ENCODE measurements at places on chromosomes 7 and 10.

DNA sequence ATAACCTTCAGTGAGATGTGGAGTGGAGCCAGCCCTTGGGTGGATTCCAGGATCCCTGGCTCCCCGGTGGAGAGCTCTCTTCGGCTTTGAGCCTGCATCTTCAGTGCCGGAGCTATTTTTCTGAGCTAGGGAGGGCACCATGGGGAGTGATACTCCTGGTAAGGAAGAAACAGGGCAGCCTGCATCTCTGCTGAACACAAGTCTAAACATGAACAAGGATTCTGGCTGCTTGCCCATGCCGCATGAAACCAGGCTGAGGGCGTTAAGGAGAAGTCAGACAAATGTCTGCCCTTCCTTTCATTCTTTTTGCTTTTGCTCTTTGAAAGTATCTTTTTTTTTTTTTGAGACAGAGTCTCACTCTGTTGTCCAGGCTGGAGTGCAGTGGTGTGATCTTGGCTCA is 60.4 kb downstream of the EVX1 start:
- no peak for DNase-seq

DNA sequence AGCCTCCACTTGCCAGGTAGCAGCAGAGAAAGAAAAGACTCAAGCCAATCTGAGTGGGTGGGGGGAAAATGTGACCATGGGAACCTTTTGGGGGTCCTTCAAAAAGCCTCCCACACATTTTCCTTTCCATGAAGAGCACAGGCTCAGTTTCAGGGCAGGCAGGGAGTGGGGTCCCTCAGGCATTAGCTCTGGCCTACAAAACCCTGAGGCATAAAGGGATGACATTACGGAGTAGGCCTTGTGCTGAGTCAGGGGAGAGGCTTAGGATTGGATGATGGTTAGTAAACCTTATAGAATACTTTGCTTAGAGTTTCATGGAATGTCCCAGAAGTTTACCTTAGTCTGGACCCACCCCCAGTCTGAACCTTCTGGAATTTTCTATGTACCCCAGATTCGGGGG is 3.5 kb downstream of the DNAJC30 start:
- DNase-seq, result no peak

- DNase-seq, result no peak
These were observed 38.0 kb downstream of the FOXI2 start for GRCh38 chr10:127774766-127775559.

DNA sequence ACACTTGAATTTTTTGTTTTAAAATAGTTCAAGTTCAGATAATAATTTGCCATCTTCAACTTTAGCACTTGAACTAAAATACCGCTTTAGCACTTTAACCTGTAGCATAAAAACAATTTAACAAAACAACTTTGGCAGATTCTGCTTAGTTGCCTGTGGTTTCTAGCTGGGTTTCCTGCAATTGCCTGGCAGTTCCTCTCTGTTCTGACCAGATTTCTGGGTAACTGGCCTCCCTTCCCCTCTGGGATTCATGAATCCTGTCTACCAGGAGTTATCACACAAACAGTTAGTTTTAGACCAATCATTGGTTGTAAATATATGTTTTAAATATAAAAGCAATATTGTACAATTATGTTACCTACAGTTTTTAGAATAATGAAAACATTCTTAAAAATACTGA is 89.8 kb upstream of the HDAC9 start:
- no peak for DNase-seq

DNA sequence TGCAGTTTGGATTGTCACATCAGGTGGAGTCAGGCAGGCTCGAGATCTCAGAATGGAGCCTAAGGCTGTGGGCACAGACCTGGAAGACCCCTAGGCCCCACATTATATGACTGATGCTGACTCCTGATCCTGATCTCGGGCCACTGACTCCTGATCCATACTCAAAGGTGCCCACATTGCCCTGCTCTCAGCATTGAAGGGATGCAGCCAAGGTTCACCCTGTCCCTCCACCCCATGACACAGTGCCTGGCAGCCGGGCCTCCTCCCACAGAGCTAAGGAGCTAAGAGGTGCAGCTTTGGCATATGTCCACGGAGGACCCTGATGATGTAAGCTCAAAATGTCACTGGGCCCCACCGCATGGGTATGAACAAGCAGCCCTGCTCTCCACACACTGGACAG is 36.6 kb downstream of the TCERG1L start:
- DNase-seq, result no peak

DNA sequence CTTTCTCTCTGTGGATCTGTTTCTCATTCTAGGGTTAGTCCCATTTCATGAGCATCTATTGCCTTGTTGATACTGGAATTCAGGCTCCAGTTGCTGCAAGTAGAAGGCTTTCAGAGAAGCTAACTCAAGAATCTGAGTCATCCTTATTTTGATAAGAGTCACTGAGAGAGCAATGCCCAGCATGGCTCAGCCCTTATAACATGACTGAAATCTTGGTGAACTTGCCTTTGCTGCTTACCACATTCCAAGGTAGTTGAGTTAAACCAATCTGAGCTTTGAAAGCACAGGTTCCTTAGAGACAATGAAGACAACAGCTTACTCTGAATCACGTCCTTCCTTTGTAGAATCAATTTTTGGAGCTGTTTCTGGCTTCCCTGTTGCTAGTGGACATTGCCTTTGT is 53.6 kb upstream of the CHCHD3 start:
- no peak for DNase-seq

DNA sequence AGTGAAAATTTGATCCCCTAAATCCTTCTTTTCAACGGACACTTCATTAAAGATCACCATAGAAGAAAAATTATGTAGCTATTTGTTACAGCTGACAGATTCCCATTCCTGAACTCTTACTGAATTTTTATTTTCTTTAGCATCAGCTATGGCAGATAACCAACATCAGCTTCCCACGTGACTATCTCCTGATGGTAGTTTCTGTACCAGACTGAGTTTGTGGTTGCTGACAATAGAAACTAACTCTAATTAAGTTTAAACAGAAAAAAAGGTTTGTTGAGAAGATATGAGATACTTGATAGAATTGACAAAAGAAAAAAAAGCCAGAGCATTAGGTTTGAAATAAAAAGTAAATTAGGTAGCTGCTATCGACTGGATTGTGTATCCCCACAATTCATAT is 101.8 kb downstream of the DYNC1I1 start:
- no peak for DNase-seq

GRCh38 chr7:99232082-99232770 is 24.3 kb upstream of the KPNA7 start:
- no peak for DNase-seq

- DNase-seq, result no peak
These were observed 711.3 kb downstream of the GRM8 start for GRCh38 chr7:126541406-126541805.

GRCh38 chr7:30266686-30267085 is 17.7 kb upstream of the ZNRF2 start:
- no peak for DNase-seq

GRCh38 chr10:30074933-30075332 is 15.5 kb upstream of the JCAD start:
- DNase-seq, result no peak

DNA sequence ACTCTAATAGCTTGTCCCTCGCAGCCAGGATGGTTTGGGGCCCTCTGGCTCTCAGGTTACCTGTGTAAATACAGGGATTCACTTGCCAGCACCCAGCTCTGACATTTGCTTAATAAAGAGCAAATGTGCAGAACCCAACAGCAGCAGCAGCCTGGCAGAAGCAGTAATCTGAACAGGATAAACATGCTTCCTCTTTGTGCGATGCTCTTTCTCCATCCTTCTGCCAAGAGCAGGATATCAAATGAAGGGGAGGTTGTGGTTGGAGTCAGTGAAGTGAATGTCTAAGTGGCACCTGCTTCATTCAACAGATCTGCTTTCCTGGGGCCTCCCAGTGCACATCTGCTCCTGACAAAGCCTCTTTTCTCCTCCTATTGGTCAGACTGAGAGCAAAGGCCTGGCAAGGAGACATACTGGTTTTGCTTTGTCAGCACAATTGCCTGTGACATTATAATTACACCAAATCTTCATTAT is 130.3 kb downstream of the NRF1 start:
- no peak for DNase-seq

- DNase-seq, result no peak
These were observed 203.0 kb downstream of the KCND2 start for GRCh38 chr7:120475994-120476393.

DNA sequence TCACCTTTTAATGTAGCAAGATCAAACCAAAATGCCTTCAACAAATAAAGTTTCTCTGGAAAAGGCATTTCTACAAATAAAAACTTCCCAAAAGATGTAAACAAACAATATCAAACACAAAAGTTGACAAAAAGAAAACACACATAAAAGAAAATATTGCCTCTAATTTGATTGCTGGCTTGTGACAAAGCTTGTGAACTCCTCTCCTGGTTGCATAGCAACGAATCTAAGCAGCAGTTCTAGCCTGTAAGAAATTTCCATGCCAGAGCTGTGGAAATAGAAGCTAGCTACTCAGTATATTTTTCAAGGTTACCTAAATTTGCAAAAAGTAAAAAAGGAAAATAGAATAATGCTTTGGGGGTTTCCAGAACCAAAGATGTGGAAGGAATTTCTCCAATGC is 173.9 kb upstream of the CDK1 start:
- no peak for DNase-seq

GRCh38 chr7:18194616-18195015 is 167.0 kb upstream of the PRPS1L1 start:
- no peak for DNase-seq

DNA sequence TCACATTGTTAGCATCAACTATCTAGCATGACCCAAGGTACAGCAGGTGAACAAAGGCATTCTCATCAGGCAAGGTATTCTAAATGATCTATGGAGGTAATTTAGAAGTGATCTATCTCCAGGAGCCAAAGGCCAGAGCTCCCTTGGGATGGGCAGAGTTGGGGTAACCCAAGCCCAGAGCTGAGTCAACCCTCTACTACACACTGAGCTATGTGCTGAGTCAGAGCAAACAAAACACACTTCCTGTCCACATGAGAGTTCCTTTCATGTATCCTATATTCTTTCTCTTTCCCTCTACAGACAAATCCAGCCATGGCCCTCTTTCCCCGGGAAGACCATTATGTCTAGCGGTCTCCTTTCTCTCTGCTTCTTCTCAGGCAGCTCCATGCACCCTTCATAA is 68.2 kb upstream of the AGK start:
- no peak for DNase-seq

GRCh38 chr7:129317450-129317849 is 92.6 kb downstream of the AHCYL2 start:
- no peak for DNase-seq

DNA sequence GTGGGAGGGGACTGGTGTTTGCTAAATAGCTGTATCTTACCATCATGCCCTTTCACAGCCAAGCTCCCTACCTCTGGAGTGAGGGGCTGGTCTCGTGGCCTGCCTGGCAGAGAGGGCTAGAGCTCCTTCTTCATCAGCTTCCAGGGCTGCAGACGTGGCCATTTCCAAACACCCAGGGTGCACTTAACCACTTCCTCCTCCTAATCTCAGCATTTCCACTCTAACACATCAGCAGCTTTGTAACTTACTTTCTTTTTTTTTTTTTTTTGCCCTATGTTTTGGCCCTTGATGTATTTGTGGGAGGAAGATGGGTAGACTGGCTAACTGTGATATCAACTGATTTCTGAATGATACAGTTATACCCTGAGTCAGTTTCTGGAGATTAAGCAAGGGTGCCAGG is 27.4 kb downstream of the LRRC4 start:
- DNase-seq, result no peak

GRCh38 chr10:70815504-70816219 is at the start of gene SGPL1:
Gene SGPL1, plus strand, starts transcription at chr10:70815948. Its CDS starts 906 bp downstream, at chr10:70816854.
- peak; percentile 83 for DNase-seq

DNA sequence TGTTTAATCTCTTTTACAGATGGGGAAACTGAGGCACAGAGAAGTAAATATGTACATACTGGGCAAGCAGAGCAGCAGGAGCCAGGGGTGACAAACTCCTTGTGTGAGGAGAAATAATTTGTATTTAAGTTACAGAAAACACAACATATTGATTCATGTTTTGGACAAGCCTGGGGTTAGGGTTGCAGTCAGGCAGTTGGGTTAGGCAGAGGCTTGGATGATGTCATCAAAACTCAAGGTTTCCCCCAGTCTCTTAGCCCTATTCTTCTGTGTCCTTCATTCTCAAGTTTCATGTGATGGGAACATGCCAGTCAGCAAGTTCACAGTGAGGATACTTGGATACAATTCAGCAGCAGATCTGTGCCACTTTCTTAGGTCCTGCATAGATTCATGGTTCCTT is 181.4 kb downstream of the CXCL12 start:
- no peak for DNase-seq

DNA sequence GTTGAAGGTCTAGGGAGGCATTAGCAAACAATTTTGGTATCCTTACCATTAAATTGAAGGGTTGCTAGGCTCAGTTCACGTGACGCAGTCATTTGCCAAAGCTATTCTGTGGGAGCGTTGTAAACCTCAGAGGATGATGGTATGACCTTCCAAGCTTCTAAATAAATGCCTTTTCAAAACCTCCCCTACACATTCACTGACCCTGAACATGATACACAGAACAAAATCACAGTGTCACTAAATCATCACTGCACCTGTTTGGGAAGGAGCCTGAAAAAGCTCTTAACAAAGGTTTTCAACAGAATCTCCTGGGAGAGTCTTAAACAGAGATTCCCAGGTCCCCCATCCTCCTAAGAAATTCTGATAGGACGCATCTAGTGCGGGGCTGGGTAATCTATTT is 13.2 kb upstream of the CCDC172 start:
- no peak for DNase-seq
